Activated T-cell treated with anti-CD3 and anti-CD28 coated beads, Interleukin-2, amount 50 U/mL, for 4 hours (primary cell): ENCODE measurements at places on chromosomes 16 and 17.

DNA sequence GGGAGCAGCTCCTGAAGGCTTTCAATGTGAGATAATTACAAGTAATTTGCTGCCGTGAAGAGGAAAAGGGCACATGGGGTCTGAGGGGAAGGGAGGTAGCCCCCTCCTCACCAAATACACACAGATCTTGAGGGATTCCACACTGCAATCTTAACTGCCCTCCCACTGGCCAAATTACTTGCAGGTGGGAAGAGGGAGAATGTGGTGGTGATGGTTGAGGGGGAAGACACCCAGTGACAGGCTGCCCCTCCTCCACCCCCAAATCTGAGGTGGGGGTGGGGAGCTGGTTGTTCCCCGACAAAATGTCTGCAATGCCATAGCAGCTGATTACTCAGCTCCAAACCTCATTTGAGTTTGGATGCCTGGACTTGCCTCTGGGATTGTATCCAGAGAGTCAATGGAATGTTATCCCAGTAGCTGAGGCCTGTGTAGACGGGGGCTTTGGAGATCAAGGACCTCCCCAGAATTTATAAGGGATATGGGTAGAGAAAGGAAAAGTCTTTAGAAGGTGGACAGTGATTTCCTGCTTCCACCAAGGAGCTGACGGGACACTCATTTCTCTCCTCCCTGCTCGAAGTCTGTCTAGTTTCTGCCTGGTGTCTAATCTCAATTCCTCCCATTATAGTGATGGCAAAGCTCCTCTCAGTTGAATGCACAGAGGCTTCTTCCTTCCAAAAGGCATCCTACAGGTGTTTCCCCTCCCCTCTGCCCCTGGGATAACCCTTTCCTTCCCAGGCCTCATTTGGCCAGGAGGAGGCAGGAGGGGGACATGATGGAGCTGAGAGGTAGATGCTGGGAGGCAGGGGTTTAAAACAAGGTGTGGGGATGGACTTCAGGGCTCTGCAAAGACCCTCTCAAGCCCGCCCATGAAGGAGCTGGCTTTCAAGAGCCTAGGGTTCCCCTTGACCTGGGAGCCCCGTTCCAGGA is 8.7 kb downstream of the DLX4 start:
- DNase-seq: no peak

GRCh38 chr16:17296431-17296830 is 174.3 kb downstream of the XYLT1 start:
- DNase-seq: no peak

GRCh38 chr16:81018496-81018895 is 11.5 kb downstream of the CENPN start:
- no peak for DNase-seq

DNA sequence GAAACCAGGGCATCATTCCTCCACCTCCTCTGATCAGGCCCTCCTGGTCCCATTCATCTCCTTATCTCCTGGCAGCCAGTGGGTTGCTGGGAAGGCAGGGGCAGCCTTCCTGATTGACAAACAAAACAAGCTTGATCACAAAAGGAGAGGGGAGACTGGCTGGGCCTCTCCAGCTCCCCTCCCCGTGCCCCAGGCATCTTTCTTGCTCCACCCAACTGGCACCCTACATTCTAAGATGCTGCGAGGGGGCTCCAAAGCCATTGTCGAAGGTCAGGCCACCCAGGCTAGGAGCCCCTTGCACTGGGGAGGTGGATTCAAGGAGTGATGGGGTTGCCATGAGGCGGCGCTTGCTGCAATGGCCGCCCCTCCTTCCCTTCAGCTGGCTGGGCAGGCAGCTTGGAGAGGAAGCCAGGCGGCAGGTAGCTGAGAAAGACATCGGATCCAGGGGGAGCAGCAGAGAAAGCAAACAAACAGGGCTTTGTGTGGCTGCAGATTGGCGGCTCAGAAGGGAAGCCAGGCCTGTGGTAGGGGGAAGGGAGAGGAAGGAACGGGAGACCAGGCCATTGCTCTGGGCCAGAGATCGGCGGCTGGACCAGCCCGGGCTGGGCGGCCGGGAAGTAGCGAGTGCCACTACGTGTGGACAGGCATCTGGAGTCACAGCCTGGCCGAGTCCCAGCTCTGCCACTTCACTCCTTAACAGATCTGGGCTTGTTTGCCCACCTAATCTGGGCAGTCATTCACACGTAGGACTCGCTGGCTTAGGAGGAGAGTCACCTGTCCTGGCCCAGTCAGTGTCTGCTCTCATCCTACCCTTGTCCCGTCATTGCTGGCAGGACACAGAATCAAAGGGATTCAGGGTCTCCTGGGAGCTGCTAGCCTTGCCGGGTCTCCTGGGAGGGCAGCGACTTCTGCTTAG is 12.3 kb downstream of the RAI1 start:
- DNase-seq: no peak

DNA sequence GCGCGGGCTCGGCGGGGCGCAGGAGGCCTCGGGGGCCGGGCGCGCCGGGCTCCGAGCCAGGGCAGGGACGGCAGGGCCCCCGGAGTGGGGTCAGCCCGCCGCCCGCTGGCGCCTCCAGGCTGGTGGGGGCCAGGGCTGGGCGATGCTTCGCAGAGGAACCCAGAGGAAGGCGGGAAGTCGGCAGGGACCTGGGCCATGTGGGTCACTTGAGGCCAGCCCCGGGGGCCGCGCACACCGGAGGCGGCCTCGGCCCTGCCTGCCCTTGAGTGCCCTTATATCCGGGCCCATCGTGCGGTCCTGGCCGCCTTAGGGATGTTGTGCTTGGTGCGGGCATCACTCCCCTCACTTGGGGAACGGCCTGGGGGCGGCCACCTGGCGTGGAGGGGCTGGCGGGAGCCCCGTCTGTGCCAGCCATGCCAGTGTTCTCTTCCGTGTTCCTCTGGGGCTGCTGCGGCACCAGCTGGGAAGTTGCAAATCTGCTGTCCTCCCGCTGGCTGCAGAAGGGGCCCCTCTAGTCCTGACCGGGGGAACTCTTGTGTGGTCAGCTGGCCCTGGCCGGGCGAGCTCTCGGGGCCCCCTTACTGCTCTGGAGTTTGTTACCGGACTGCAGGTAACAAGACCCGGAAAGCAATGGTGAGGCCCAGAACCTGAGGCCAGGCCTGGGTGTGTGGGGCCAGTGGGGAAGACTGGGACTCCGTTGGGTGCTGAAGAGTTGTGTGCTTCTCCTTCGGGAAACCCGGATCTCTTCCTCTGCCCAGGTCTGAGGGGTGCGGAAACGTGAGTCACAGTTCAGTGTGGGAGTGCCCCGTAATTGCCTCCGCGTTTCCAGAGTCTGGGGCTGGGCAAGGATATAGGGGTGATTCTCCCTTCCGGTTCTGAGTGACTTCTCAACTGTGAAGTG is 849 bp downstream of the CAPN15 start:
- no peak for DNase-seq

DNA sequence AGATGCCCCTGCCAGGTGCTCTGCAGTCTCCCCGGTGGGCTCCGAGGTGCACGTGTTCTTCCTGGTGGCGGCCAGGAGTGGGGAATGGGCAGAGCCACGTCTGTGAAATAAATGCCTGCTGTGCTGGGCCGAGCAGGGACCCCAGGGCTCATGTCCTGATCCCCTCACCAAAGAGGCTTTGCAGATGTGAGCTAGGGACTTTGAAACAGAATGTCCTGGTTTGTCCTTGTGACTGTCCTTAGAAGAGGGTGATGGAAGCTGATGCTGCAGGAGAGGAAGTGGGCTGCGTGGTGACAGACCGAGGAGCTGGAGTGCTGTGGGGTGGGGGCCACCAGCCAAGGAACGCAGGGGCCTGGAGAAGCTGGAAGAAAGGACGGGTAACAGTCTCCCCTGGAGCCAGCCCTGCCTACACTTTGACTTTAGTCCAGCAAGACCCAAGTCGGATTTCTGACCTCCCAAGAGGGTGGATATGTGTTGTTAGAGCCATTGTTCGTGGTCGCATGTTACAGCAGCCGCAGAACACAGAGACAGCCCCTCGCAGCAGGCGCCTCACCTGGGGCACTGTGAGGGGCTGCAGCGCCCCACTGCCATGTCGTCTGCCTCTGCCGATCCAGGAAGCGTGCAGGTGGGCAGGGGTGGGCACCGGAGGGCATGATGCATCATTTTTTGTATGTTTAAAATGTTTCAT is 217.9 kb upstream of the CIBAR2 start:
- no peak for DNase-seq

- no peak for DNase-seq
Observed at GRCh38 chr17:4214157-4214556, 49.6 kb downstream of the ANKFY1 start.

DNA sequence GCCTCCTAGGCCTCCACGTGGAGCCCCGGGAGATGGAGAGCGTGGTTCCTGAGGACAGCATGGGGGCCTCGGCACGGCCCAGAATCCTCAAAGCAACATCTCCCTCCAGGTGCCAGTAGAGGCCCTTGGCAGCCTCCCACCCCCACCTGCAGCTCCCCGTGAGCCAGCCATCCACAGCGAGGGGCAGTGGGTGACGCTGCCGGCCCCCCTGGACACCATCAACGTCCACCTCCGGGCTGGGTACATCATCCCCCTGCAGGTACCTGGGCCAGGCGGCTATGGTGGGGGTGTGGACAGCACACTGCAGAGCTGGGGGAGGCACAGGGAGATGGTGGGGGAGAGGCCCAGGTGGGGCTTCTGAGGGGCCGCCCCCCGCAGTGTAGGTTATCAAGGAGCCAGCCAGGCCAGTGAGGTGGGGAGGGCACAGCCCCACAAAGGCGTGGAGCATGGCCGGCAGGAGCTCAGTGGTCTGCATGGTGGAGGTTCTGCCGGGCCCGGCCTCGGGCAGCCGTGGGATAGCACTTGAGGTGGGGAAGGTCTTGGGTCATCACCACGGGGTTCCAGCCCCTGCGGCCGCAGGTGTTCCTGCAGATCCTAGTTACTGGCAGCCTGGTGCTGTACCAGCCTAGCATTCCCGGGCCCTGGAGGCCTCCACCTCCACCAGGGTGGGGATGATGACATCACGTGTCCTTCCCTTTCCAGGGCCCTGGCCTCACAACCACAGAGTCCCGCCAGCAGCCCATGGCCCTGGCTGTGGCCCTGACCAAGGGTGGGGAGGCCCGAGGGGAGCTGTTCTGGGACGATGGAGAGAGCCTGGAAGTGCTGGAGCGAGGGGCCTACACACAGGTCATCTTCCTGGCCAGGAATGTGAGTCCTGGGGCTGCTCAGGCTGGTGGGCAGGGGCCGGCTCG is 16.4 kb downstream of the GAA start:
- DNase-seq: no peak

GRCh38 chr17:72287586-72287985 is 166.8 kb downstream of the SOX9 start:
- DNase-seq: no peak

DNA sequence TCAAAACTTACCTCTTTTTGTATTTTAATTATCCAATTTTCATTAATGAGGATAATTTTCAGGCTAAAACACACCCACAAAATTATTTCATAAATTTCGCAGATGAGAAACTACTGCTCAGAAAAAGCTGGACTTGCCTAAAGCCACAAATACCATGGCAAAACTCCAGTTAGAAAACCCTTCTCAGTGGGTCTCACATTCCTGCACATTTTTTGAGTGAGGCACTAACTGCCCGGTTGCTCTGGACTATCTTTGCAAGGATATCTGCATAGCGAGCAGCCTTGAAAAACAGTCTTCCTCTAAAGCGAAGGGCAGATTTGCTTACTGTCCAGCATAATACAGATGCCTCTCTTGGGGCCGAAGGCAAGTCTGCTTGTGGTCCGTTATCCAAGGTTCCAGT is 9.8 kb downstream of the MPHOSPH6 start:
- no peak for DNase-seq

DNA sequence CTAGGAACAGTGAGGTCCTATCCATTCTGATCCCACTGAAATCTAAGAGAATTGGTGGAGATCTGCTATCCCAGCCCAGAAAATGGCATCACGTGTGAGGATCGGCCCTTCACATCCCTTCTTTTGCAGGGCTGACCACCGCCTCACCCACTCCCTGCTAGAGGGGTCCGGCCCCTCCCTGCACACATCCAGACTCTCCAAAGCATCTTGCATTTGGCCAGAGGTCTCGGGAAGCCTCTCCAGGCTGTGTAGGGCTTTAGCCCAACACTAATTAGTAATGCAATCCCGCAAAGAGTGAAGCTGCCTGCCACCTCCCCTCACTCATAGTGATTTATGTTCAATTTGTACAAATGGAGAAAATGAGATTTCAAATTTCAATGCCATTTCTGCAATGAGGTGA is 434.4 kb upstream of the ZFHX3 start:
- no peak for DNase-seq

GRCh38 chr17:75498726-75499213 is 16.6 kb downstream of the CASKIN2 start:
- DNase-seq: no peak

- no peak for DNase-seq
Observed at GRCh38 chr17:37662353-37662752, 19.1 kb upstream of the DDX52 start.
